ENCODE measurements at places on chromosomes 5 and 9.
A peak's percentile ranks its signal among the peaks of the same experiment; 100 is the strongest.

- no peak for DNase-seq
Measured at GRCh38 chr5:167940911-167941310, 350.5 kb upstream of the WWC1 start.

GRCh38 chr9:107306308-107306707 lies 23.2 kb downstream of the RAD23B start:
- no peak for DNase-seq

- no peak for DNase-seq
Measured at GRCh38 chr5:154491941-154492340, 13.9 kb upstream of the HAND1 start.

DNA sequence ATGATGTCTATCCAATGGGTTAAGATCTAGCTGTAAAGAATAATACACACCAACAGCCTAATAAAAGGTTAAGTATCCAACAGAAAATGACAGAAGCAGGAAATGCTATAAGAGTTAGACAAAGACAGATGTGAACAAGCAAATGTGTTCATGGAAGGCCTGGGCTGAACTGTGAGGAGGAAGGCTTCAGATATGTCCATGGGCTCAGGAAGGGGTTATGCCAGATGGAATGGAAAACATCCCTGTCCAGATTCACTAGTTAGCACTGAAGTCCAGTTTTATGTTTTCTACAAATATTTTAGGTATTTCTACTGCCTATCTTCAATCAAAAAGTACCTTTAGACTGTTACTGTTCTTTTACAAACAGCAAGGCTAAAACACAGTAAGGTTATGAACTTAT lies 27.1 kb downstream of the ERAP1 start:
- no peak for DNase-seq

GRCh38 chr9:119509291-119509905 lies 140.2 kb upstream of the BRINP1 start:
- DNase-seq = no peak

GRCh38 chr9:36148311-36149051 lies 11.9 kb downstream of the GLIPR2 start:
- no peak for DNase-seq

- DNase-seq = no peak
Measured at GRCh38 chr5:115530426-115530825, 14.1 kb downstream of the FEM1C start.

DNA sequence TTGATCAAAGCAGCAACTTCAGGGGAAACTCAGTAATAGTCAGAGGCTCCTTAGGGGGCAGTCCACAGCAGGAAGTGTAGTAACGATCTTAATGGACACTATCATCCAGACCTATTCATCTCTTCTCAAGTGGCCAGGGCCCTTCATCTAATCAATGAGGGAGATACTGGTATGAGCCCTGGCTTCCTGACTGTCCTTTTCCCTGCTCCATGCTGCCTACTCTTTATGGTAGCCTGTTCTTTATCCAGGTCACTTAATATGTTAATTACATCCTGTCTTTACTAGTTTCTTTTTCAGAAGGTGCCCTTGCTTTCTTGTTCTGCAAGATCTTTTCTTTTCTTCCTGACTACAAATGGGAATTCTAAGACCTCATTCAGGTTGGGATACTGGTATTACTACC lies 197.1 kb downstream of the CAVIN4 start:
- DNase-seq = no peak

- no peak for DNase-seq
Measured at GRCh38 chr5:55629815-55630214, 82.3 kb downstream of the SLC38A9 start.

DNA sequence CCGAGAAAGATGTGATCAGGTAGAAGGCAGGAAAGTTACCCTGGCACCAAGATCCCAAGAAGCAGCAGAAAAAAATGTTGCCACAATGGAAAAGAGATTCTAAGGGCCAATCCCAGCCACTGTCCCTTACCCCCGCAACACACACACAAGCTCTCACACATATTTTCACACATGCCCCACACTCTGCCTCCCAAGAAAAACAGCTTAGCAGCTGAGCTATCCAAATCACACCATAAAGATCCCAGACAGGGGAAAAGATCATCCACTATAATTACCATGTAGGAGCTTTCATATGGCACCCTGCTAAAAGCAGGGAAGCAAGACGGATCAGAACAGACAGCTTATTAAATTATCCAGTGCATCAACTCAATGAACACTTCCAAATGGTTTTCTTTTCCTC lies 143.4 kb downstream of the FAM114A2 start:
- no peak for DNase-seq

DNA sequence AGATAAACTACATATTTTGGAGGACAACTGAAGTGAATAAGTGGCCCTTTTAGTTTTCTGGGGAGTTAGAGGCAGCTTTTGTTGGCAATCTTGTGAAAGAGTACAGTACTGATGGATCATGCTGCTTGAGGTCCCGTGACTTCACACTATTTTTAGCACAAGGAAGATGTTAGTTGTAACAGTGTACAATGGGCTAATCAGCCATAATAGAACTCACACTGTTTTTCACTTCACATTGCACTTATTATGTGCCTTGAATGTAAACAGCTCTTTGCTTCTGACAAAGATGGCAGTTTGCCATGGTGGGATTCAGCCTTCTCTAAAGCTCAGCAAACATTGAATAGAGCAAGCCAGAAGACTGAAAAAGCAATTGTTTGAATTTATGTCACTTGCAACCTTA lies 176.7 kb upstream of the ZNF608 start:
- peak; percentile 76 for DNase-seq

DNA sequence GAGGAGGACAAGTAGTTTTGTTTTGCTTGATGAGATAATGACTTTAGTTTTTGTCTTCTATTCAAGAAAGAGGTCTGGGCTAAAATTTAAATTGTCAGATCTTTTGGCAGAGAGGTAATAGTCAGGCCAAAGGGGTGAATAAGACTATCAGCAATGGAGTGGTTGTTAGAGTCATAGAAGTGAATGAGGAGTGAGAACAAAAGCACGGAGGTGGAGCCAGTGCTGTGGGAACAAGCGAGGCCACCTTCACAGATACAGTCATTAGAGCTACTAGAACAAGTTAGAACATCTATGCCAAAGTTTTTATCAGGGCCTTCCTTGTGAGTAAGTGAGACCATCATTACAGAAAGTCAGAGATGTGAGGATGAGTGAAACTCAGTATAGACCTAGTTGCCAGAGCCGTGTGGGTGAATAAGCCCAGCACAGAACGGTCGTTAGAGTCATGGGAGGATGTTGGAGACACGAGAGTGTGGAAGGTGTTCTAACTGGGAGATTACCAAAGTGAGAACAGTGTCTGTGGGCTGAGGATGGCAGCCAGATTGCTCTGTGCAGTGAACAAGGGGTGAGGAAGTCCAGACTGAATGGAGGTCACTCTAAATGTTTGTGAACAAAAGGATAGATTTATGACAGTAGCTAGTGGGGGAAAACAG lies 135.1 kb downstream of the RPS23 start:
- no peak for DNase-seq

- no peak for DNase-seq
Measured at GRCh38 chr9:112341730-112342129, 8.3 kb upstream of the PTBP3 start.

GRCh38 chr5:77845324-77845646 lies 69.1 kb upstream of the TBCA start:
- DNase-seq = no peak

DNA sequence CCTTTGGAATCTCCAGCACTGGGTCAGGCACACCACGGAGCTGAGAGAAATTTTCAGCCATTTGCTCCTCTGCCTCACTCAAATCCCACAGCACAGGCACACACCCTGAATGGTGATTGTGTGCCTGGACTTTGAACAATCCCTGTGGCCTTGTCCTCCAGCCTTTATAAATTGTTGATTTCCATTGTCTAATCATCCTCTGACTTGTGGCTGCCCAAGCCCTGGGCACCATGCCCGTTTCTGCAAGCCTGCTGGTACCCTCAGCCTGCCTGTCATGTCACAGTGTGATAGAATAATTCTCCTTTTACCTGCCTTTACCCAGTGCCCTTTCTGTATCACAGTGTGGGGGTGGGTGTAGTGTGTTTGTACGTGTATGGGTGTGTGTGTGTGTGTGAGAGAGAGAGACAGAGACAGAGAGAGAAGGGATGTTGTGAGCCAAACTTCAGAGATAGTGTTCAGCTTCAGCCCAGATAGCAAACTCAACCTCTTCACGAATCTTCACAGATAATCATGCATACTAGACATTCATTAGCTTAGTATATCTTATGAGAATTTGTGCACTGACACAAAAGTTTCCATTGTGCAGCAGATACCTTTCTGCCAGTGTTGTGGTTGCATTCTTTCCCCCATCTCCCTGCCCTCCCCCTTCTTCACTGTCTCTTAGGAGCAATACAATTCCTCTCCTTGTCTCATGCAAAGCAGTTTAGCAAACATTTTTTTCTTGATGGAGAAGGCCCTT lies 27.8 kb upstream of the SLC44A1 start:
- no peak for DNase-seq

DNA sequence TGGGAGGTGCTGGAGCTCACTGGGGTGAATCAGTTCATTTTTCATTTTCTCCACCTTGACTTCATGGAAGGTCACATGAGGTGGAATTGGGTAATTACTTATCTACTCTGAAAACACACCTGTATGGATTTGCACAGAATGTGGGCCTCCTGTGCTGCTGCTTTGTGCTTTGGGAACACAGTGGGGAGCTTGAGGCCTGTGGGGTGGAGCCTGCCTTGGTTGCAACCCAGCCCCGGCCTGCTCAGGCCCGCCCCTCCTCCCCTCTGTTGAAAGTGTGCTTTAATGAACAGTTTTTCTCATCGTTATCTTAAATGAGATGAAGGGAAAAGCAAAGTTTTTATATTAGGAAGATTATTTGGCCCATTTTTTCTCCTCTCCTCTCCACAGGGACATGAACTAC lies 28.5 kb upstream of the DMRT3 start:
- DNase-seq = no peak

GRCh38 chr5:116506488-116506887 lies 68.1 kb downstream of the SEMA6A start:
- no peak for DNase-seq

GRCh38 chr5:160835818-160836528 lies 16.0 kb downstream of the ATP10B start:
- DNase-seq = no peak

DNA sequence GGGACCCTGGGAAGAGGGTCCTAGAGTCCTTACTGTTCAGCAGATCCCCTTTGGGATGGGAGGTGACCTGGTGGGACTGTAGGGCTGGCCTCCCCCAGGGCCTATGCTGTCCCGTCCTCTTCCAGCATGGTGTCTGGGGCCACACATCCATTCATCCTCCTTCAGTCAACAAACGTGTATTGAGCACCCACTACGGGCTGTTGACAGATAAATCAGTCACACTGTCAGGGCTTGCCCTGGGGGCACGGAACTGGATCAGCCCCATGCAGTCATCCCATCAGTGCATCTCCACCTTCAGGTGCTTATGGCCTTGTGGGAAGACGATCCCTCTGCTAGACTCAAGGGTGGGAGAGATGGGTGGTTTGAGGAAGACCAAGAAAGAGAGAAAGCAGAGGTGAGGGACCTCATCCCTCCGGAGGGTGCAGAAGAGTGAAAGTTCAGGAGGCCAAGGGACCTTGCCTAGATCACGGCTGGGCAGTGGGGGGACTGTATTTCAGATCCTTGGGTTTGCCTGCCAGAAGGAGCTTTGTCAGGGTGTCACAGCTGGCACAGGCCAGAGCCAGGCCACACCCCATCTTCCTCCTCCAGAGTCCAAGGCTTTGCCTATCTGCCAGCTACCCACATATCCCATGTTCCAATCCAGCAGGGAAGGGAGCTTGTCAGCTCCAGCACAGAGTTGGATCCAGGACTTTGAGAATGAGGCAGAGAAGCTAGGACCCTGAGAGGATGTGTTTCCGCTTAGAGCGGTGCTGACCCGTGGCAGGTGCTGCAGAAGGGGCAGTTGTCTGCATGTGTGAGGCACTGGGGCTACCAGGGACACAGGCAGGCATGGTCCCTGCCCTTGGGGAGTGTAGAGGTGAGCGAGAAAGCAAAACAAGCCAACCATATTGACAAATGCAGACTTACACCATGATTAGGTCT lies 30.5 kb downstream of the COL27A1 start:
- DNase-seq = no peak

DNA sequence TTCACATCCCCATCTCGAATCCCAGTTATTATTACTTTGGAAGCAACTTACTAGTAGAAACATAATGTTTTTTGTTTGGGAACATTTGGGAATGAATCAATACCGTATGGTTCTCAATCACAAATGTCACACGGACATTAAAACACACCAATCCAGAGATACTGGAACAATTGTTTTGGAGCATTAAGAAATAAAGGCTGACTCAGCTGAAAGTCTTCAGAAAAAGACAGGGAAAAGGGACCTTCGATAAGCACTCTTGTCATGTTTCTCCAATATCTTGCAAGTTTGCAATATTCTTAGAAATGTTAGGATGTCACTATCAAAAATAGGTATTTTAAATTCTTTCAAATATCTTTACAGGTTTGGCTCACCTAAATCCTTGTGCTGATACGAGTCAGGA lies 362.4 kb downstream of the CETN3 start:
- no peak for DNase-seq

DNA sequence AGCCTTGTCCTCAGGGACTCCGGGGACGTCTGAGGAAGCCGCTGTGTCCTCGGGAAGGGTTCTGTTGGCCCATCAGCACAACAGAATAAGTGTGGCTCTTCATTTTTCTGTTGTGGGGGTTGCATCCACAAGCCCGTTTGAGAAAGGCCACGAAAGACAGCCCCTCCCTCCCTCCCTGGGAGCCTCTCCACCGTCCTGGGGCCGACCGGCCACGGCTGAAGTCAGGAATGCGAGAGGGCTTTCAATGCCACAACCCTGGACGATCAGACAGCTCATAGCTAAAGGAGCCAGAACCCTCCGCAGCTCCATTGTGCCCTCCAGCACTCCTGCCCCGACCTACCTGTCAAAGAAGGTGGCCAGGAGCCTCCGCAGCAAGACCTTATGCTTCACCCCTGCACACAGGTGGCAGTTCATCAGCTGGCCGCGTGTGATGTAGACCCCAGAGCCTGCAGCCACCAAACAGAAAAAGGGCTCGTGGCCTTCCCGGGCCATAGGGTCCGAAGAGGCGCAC lies 52.4 kb upstream of the UBAC1 start:
- no peak for DNase-seq

- DNase-seq = no peak
Measured at GRCh38 chr5:123472150-123472924, 39.6 kb upstream of the CSNK1G3 start.

GRCh38 chr9:132572921-132573320 lies 9.5 kb upstream of the BARHL1 start:
- DNase-seq = no peak

DNA sequence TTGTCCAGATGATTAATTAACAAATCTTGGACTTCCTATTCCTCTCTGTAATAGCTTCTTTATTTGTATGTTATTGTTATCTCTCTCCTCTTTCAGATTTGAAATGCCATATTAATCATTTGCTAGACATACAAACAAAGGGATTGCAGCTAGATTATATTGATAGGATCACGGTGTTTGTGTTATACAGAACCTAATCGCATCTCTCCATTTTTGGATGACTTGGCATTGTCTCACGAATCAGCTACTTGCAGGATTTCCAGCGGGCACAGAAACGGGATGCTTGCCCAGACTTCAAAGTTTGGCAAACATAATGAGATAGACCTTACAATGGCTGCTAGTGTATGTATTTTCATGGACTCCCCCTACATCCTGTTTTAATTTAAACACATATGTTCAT lies 368.1 kb downstream of the TLE4 start:
- no peak for DNase-seq

Data from NCI-H774 (cell line).